Midbrain (tissue), 1 donor: ENCODE measurements at places on chromosomes 2 and 18.

- DNase-seq, result no peak
These were observed 92.7 kb downstream of the USP40 start for GRCh38 chr2:233473878-233474277.

DNA sequence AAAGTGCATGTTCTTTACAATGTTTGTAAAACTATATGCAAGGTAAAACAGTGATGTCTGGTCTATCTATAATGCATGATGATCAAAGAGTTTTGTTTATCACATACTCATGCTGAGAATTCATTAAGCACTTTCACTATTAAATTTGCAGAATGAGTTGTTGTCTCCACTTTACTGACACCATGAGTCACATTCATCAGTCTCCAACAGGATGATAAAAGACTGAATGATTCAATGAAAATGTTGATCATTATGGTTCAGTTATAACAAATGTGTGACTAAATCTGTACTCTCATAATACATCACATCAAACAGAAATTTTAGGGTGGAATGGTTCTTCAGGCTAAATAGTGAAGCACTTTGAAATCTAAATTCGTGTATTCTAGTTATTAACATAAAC lies 129.0 kb downstream of the ERBB4 start:
- DNase-seq, result no peak

- no peak for DNase-seq
These were observed 331.4 kb downstream of the EXOC6B start for GRCh38 chr2:72494392-72494791.

- DNase-seq, result no peak
These were observed 857 bp downstream of the RESP18 start for GRCh38 chr2:219331560-219332213.

DNA sequence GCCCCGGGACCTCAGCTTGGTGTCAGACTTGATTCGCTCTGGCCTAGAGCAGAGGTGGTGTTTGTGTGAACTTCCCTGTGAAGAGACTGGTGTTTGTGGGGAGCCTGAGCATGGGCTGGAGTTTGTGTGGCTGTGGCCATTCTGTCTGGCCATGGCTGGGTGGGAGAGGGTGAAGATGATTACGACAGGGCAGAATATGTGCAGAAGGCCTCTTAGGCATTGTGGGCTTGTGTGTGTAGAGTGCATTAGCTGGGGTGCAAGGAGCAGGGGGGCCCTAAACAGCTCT lies 10.5 kb downstream of the OBSL1 start:
- DNase-seq, result no peak

DNA sequence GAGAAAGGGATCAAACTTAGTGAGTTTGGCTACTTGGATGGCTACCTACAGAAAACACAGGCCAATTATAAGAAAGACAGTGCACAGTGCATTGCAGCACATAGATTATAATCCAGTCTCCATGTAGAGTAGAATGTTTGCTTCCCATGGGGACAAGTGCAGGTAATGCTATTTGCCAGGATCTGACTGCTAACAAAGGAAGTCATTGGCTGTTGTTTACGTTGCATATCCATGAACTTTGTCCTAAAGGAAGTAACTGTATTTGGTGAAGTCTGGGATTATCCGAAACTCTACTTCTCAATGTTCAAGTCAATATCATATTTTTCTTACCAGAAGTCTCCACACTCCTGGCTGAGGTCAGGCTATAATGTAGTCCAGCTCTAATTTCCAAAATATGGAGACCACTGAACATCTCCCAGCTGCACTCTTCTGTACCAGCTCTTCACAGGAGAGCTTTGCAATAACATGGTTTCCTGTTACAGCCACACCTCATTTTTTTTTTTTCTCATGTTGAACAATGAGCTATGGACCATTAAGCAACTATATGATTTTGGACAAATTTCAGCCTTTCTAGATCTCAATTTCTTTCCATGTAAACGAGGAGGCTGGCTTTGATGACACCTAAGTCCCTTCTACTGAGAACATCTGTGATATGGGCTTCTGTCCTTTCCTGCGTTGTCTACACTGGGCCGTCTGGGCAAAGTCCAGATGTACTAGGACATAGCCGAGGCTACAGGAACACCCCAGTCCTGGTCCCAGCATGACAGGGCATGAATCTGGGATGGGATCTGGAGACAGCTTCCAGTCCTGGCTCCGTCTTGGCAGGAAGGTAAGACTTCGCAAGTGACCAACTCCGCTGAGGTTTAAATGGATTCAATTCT lies 154.8 kb downstream of the LAMA1 start:
- DNase-seq, result no peak

DNA sequence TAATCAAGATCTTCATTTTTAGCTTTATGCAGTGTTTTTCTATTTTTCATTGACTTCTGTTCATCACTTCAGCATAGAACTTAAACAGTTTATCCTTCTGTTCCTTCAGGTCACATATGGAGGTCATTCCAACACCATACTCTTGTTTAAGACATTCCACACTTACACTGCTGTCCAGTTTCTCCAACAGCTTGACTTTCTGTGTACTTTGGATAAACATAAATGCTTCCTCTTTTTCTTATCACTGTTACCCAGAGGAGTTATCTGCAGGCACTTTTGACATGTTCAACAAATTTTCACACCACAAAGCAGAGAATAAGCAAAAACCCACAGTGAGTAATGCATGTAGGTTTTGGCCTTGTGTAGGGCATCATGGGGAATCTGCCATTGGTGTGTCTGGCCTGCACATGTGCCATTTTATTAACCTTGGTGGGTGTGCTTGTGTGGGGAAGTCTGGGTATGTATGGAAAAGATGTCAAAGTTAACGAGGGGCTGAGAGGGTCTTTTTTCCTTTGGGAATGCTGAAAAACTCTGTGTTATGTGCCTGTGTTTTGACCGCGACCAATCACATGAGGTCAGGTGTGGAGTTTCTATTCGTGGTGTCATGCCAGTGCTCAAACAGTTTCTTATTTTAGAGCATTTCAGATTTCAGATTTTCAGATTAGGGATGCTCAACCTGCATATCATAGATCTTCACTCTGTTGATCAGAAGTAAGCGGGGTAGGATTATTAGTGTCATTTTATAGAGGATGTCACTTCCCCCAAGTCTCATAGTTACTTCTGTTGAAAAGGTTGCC lies 53.9 kb upstream of the ACVR1 start:
- DNase-seq, result no peak

DNA sequence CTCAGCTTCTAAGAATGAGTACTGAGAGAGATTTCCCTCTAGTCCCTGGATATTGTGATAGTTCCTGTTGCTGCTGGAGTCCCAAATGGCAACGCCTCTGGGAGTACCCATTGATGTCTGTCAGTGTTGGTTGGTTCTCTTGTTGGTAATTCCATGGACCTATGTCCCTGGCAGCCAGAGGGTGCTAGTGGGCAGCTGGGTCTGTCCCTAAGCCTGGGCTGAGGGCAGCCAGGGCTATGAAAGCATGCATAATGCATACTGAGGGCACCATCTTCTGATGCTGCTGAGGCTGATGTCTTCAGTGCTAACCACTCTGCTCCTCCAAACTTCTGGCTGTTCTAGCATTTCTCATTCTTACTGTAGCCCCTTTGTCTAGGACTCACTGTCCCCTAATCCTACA lies 35.9 kb downstream of the NABP1 start:
- DNase-seq, result no peak

DNA sequence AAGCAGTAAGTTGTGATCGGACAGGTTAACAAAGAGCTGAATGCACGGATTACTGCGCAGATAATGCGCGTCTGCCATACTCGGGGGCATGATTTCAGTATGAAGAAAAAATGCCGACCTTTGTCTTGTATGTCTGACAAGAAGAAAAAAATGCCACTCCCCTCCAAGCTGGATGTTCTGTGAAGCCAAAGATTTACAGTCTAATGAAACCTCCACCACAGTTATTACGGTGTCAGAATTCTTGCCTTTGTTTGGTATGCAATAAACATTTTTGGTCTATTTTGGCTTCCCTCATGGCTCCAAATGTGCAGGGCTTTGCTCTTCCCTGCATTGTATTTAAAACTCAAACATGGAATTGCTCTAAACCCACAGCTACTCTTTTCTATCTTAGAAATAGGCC lies 72.2 kb upstream of the THUMPD2 start:
- no peak for DNase-seq

- DNase-seq, result no peak
These were observed 3.0 kb downstream of the GALM start for GRCh38 chr2:38668779-38669479.
